ENCODE measurements at places on chromosomes 16 and 17.

GRCh38 chr16:13997526-13997925, 73.6 kb upstream of the MRTFB start:
- no peak for DNase-seq

- no peak for DNase-seq
These were observed 404.6 kb downstream of the SLC39A11 start for GRCh38 chr17:72687886-72688285.

DNA sequence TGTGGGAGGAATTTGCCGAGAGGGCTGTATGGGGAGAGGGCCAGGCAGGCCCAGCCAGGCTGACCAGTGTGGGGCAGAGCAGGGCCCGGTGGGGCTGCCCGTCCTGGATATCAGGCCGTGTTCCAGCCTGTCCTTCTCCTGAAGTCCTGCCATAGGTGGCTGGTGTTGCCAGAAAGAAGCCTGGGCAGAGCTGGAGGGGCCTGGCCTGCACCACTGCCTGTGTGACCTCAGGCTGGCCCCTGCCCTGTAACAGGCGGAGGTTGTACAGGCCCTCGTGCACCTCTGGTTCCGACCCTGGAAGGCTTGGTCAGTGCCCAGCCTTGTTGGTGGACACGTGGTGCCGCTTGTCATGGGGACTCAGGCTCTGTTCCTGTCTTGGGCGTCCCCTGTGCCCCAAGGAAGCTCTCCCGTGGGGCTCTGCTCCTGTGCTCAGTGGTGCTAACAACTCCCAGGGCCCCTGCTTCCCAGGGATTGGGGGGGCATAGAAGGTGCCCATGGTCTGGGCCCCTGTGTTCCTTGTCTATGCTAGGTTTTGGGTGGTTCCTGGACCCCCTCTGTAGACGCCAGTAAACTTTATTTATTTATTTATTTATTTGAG, 33.3 kb downstream of the ADCY7 start:
- no peak for DNase-seq

- DNase-seq = no peak
These were observed 287.0 kb upstream of the XYLT1 start for GRCh38 chr16:17757808-17758207.

DNA sequence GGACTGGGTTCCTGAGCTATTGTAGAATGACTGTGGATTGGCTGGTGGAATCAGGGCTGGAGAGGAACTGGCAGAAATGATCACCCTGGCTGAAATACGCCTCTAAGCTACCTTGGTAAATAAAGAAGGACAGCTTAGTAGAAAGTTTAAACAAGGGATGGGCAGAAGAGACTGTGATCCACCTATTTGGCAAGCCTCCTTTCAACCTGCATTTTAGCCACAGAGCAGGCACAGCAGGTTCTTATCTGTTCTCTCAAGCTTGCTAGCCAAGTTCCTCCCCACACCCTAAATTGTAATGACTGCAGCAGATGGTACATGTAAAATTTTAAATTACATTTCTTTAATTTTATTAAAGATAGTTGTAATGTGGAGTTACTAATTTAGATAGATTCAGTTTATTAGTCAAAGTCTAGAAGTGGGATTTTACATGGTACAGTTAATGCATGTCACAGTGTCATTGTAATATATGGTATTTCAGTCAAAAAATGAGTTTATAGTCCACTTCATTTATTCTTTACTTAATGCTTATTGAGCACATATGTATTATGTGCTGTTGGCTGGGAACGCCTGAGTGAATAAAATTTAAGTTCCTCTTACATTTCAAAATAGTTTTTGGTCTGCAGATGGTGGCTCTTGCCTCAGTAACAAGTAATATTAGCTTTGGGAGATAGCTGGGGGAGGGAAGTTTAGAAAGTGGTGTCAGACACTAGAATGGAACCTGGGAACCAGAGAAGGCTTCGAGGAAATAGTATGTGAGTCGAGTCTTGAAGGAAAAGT, 11.2 kb downstream of the EPN2 start:
- peak; percentile 37 for DNase-seq

- no peak for DNase-seq
These were observed 3.8 kb downstream of the SMCR8 start for GRCh38 chr17:18318771-18319450.

- DNase-seq = no peak
These were observed 18.2 kb downstream of the RAB40C start for GRCh38 chr16:608019-608418.

GRCh38 chr17:75773121-75773807, 8.3 kb upstream of the GALK1 start:
- DNase-seq = no peak

- no peak for DNase-seq
These were observed 2.8 kb downstream of the UBTF start for GRCh38 chr17:44216694-44217093.

GRCh38 chr16:71351558-71351901, 7.0 kb upstream of the CALB2 start:
- DNase-seq = no peak

GRCh38 chr16:49659356-49659755, 196.6 kb downstream of the ZNF423 start:
- DNase-seq = no peak

GRCh38 chr16:53740476-53740875, 36.5 kb downstream of the FTO start:
- DNase-seq = peak; percentile 5

DNA sequence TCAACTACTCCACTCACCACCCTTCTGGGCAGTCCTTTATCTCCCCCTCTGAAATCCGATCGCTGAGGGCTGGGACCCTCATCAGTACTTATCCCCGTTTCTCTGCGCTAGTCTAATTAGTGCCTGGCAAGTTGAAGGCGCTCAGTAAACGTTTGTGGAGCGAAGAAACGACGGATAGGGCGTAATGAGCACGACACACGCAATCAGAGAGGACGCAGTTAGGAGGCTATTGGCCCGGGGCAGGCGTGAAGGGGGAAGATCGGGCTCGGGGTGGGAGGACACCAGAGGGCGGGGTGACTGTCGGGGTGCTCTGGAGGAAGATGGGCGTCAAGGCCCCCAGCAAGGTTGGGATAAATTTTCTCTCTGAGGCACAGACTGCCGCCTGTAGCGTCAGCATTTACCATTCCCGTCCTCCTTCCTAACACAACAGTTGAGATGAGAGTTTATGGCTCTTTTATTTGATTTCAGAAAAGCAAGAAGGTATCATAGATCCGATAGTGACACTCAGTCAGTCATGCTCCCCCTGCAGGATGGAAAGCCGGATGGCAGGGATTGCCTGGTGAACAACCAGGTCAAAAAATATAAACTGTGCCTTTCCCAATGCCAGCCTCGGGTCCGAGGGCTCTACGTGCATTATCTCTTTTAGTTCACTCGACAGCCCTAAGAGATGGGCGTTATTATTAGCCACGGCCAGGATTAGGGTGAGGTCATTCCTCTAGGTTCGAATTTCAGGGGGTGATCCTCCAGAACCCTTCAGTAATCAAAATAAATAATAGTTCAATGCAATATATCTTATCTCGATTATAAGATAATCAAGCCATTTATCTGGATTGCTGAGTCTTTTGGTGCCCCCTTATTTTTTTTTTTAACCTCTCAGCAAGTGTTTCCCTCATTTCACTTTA, 9.5 kb upstream of the ARL4D start:
- DNase-seq = peak; percentile 93

GRCh38 chr16:72588551-72588950, 416.6 kb upstream of the PMFBP1 start:
- no peak for DNase-seq

GRCh38 chr17:52181782-52182181, 23.3 kb upstream of the CA10 start:
- DNase-seq = no peak

GRCh38 chr16:17414421-17414820, 56.3 kb downstream of the XYLT1 start:
- DNase-seq = no peak

DNA sequence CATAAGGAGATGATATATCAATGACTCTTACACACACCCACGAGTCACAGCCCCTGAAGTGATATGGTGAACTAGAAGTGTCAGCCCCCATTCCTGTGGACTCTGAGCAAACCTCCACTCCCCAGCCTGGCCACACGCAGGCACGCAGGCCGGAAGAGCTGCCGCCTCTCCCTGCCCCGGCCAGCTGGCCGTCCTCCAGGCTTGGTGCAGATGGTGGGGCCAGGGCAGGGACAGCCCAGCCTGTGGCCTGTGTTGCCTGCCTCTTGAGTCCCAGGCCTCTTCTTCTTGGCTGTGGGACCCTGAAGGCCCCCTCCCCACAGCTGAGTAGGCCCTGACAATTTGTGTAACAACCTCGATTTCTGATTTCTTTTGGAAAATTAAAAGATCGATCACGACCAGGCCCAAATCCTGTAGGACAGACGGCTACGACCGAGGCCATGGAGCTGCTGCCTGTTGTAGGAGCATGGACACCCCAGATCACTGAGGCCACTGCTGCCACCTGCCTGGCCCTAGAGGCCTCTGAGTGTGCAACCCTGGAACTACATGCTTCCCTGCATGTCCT, 10.0 kb upstream of the MPRIP start:
- no peak for DNase-seq

DNA sequence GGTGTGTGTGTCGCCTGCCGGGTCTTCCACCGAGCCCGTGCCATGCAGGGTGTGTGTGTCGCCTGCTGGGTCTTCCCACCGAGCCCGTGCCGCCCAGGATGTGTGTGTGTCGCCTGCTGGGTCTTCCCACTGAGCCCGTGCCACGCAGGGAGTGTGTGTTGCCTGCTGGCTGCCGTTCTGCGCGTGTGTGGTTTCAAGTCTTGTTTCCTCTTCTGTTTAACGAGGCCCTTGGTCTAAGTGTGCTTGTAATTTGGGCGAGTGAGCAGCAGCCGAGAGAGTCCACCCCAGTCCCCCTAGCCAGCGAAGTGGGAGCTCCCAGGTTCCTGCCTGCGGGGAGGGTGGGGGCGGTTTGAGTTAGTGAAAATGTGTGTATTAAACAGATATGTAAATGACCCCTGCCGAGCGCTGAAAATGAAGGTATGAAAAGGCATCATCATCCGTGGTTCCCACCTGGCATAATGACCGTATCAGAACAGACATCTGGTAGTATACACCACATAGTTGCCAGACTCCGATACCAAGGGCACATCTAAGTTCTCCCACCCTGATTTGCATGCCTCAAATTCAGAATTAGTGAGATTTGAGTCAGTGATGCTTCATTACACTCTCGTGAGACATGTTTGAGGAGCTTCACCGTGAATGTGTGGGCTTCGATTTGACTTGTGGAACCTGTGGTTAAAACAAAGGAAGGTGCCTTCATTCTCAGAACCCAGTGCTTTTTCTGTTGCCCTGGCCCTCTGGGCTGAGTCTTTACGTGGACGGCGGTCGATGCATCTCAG, 114.5 kb upstream of the CHMP6 start:
- no peak for DNase-seq

- DNase-seq = no peak
These were observed 21.3 kb upstream of the SMIM5 start for GRCh38 chr17:75611851-75612429.

DNA sequence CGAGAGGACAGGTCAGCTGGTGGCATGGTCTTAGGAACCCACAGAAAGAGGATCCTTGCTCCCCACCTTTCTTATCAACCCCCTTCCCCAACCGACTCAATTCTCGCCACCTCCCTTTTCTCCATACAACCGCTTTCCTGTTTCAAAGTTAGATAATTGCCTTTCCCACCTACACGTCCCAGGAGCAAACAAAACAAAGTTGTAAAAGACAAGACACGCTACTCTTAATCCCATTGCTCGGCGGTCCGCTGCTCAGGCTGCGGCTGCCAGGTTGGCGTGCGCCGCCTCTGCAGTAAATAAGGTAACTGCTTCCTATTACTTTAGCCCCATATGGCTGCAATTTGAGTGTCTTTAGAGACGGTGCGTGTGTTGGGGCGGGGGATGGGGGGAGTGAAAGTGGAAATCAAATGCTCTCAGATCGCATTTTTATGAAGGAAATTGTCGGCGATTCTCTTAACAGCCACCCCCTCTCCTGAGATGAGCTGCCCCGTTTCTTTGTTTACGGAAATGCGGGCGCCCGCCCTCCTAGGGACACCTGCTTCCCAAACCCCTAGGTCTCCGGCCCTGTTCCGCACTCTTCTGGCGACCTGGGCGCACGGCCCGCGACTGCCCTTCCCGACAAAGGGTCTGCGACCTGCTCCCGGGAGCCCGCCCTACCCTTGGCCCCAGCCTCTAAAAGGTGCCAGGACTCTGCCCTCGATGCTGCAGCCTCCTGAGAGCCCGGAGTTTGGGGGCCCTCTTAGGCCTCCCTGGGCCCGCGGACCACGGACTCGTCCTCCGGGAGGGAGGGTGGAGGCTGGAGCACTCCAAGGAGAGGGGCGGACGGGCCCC, 3.7 kb upstream of the CBX8 start:
- DNase-seq = peak; percentile 82

GRCh38 chr16:2026461-2027023, at the start of gene NHERF2:
TSS of gene NHERF2 (plus strand) at chr16:2026902. CDS start at chr16:2027006, 104 bp downstream.
- no peak for DNase-seq

DNA sequence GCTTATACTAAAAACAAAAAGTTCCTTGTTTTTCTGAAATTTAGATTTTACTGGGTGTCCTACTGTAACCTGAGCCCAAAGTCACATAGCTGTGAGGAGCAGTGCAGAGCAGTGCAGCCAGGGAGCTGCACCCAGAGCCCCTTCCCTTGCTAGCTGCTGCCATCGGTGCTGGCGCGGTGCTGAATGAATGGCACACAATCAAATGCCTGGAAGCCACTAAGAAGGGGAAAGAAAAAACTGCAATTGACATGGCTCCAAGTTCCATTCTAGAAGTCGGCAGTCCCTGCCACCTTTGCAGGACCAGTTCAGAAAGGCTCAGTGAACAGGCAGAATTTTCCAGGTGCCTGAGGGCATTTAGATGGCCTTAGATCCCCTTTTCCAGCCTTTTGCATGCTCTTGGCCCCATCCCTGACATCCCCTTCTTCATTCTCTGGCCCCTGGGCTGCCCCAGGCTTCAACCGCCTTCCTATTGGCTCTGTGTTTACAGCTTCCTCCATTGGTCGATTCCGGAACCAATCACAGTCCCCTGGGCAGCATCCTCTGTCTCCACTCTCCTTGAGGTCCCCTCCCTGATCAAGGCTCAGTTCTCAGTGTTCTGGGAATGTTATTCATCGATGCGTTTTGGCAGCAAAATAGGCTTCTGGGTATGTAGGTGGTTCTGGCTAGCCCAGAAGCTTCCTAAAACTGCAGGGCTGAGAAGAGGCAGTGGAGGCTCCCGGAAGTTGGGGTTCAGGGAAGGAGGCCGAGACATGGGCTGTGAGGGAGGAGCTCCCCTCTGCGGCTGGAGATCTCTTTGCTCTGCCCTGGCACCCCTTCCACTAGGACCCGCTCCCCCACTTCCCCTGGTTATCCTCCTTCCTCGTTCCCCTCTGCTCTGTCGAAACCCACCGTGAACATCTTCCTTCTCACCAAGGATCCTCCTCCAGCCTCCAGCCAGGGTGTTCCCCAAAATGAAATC, 37.9 kb downstream of the ATP2C2 start:
- DNase-seq = no peak

DNA sequence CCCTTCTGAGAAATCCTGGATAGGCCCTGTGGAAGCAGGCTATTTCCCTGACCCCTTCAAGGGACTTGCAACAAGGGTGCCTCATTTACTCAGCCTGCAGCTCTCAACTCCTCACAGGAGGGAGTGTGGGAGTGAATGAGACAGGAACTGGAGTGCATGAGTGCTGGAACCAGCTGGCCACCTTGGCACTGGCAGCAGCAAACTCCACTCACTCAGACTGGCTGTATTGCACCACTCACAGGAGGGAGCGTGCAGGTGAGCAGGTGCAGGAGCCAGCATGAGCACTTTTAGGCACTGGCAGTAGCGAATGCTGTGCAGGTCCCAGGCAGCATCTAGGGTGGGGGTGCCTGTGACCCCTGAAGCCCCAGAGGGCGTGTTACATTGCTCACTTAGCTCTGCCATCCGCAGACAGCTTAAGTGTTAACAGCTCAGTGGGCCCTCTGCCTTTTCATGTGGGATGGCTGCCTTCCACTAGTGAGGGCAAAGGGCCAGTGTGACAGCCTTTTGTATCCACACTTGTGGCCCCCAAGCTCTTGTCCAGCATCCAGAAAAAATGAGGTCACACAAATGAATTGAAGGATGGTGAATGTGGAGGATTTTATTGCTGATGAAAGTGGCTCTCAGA, 11.0 kb upstream of the ZNHIT3 start:
- no peak for DNase-seq
